Endodermal cell (in vitro differentiated cells): ENCODE measurements at places on chromosomes 11 and 22.
A peak's percentile ranks its signal among the peaks of the same experiment; 100 is the strongest.

GRCh38 chr22:39434243-39434653 lies 22.6 kb upstream of the MGAT3 start:
- no peak overlapping the region for H3K4me3 ChIP-seq
- H3K27ac ChIP-seq: no peak overlapping the region
- peaks cover 6% of the 10 kb centered on the region for H3K36me3 ChIP-seq

DNA sequence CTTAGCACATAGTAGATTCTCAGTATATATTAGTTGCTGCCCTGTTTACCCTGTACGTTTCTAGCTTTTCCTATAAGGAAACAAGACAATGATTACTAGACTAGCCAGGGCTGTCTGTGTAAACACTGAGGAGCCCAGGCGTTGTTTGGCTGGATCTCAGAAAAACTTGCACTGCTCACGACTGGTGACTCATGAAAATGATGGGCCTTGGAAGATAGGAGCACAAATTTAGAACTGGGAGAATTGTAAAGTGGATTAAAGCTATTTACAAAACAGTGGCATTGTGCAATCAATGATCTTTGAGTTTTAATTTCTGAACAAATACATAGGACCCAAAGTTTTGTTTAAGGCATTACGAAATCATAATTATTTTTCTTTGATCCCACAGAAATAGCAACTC lies 276.9 kb downstream of the FAM76B start:
- no peak overlapping the region for H3K4me3 ChIP-seq
- no peak overlapping the region for H3K27ac ChIP-seq
- no peaks in the 10 kb centered on the region for H3K36me3 ChIP-seq
- H3K27me3 ChIP-seq: no peaks in the 10 kb centered on the region
- no peaks in the 10 kb centered on the region for H3K4me1 ChIP-seq
- no peak for DNase-seq

GRCh38 chr11:96221244-96222070 lies 121.5 kb downstream of the MAML2 start:
- no peaks in the 10 kb centered on the region for H3K36me3 ChIP-seq
- peaks cover 12% of the 10 kb centered on the region for H3K4me1 ChIP-seq
- DNase-seq: no peak
- no peak overlapping the region for H3K27ac ChIP-seq

DNA sequence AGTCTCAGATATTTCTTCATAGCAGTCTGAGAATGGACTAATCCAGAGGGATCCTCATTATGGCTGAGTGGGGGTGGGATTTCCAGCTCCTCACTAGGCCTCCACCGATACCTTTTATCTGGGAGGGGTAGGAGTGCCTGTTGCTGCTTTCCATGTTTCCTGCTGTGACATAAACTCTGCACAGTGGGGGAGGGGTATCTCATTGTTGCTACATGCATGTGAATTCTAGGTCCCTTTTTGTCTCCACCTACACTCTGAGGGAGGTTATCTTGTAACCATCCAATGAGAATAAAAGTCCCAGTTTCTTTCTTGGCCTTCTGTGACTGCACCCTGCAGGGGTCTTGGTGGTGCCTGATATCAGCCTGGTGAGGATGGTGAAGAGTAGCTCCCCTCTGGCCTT lies 60.5 kb downstream of the ADAMTS15 start:
- peak; percentile 66 for DNase-seq
- no peaks in the 10 kb centered on the region for H3K36me3 ChIP-seq
- H3K4me1 ChIP-seq: no peaks in the 10 kb centered on the region
- H3K27ac ChIP-seq: no peak overlapping the region
- H3K4me3 ChIP-seq: no peak overlapping the region

GRCh38 chr22:44391481-44392445 lies 79.0 kb upstream of the SHISAL1 start:
- H3K27ac ChIP-seq: no peak overlapping the region
- no peaks in the 10 kb centered on the region for H3K27me3 ChIP-seq
- H3K36me3 ChIP-seq: no peaks in the 10 kb centered on the region
- DNase-seq: peak; percentile 67
- H3K4me3 ChIP-seq: no peak overlapping the region

- peaks cover 7% of the 10 kb centered on the region for H3K4me1 ChIP-seq
- no peaks in the 10 kb centered on the region for H3K27me3 ChIP-seq
- H3K36me3 ChIP-seq: no peaks in the 10 kb centered on the region
- DNase-seq: no peak
- no peak overlapping the region for H3K4me3 ChIP-seq
These were observed 564.4 kb upstream of the LUZP2 start for GRCh38 chr11:23932485-23932898.

DNA sequence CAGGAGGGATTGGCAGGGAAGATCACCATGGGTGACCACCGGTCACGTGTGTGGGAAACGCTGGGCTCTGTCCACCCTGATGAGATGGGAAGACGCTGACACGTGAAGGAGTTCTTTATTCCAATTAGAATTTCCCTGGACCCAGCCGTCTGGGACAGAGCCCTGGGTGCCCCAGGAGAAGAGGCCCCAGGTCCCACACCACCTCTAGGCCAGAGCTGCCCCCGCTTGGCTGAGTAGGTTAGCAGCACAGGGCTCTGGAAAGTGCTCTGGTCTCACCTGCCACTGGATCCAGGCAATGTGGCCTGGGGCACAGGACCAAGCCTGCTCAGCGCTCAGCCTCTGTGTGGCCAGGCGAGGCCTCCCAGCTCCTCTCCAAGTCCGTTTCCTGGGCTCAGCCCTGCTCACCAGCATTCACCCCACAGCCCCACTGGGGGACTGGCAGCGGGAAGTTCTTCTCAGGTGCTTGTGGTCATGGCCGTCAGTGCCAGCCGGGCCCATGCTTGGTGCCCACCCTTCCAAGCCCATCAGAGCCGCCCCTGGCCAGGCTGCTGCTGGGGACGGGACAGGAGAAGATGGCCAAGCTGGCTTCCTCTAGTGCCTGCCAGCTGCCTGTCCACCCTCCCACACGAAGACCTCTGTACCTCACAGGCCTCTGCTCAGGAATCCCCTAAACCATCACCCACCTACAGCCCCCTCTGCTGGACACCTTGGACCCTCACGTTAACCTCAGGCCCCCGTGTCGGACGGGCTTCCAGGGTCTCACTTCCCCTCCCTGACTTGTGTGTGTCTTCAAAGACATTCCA lies 62.5 kb upstream of the FGF3 start:
- H3K4me1 ChIP-seq: no peaks in the 10 kb centered on the region
- H3K36me3 ChIP-seq: no peaks in the 10 kb centered on the region
- no peak overlapping the region for H3K27ac ChIP-seq
- DNase-seq: peak; percentile 85
- no peak overlapping the region for H3K4me3 ChIP-seq

- no peaks in the 10 kb centered on the region for H3K36me3 ChIP-seq
- no peak overlapping the region for H3K27ac ChIP-seq
- H3K27me3 ChIP-seq: no peaks in the 10 kb centered on the region
- no peak for DNase-seq
These were observed 58.8 kb downstream of the BMAL1 start for GRCh38 chr11:13336246-13336878.

GRCh38 chr11:119056421-119056999 lies 495 bp downstream of the HYOU1 start:
- peak overlapping the region; percentile 93 for H3K4me3 ChIP-seq
- no peaks in the 10 kb centered on the region for H3K27me3 ChIP-seq
- peak; percentile 84 for DNase-seq
- peaks cover 42% of the 10 kb centered on the region for H3K36me3 ChIP-seq
- H3K27ac ChIP-seq: peak overlapping the region; percentile 88

DNA sequence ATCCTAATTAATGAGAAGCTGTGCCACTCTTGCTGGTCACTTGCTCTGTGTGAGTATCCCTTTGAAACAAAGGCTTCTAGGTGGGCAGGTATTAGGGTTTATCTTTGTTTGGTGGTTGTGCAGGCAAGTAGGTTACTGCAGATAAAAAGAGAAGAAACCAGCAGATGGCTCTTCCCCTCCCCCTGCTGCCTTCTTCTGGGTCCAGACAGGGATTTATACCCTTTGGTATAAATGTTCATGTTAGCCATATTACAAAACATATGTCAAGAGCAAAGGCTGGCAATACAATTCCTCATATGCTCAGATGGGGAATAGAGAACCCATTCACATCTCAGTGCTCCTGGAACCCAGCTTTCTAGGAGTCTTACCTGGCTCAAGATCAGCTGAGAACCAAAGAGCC lies 109.9 kb downstream of the NAV2 start:
- DNase-seq: no peak
- H3K36me3 ChIP-seq: no peaks in the 10 kb centered on the region
- no peaks in the 10 kb centered on the region for H3K4me1 ChIP-seq
